Hematopoietic multipotent progenitor cell treated with erythropoietin and hydrocortisone succinate and interleukin-3 and kit ligand, for 4 days (in vitro differentiated cells): ENCODE measurements at places on chromosomes 2 and 18.

- DNase-seq = no peak
Observed at GRCh38 chr2:180240774-180241173, 233.7 kb upstream of the CWC22 start.

- peak; percentile 84 for DNase-seq
Observed at GRCh38 chr2:233063269-233063975, 3.3 kb downstream of the INPP5D start.

DNA sequence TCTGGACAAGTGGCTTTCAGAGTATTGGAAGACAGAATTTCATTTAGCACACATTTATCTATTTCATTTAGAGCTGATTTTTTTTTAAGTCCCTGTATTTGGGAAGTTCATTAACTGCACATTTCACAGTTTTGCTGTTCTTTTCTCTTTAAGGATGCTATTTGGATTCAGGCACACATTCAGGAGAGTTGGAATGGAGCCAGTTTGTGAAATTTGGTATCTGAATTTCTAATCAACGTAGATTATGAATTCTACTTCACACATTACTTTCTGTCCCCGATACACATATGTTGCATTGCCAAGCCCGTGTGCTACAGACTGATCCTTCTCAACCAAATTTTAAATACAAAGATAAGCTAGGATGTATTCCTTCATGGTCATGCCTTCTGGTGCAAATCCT is 503.9 kb downstream of the IRS1 start:
- DNase-seq = no peak

DNA sequence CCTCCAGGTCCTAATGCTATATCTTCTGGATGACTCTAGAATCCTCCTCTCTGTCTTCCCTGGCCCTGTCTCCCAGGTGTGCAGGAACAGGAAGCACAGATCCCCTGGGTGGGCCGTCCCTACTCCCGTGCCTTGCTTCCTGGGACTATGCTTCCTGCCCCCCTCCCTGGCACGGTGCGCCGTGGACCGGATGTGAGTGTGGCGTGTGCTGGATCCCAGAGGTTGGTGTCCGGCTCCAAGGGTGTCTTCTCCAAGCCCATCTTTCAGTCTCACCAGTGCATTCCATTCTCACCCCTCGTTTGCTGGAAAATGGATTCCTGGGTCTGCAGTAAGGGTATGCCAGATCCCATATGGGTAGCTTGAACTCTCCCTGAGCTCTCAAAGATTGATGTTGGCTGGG is 144.4 kb upstream of the TWIST2 start:
- DNase-seq = no peak

GRCh38 chr18:26480897-26481795 is 67.2 kb downstream of the KCTD1 start:
- DNase-seq = no peak

DNA sequence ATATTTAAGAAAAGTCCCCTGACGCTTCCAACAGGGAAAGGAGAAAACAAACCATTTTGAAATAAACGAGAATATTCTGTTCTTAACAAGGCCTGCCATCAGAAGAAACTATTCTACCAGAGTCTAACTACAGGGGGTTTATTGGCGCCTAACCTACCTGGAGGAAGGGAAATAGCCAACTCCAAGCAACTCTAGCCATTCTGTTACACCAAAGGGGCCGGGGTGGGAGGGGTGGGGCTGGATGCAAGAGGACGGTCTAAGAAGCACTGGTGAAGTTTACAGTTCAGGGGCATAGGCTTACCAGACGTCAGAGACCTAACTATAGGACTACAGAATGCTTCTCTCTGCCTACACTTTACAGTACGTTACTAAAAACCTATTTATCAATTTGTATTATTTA is 60.5 kb upstream of the GALNT5 start:
- DNase-seq = no peak

GRCh38 chr18:261398-262073 is 6.3 kb downstream of the THOC1 start:
- DNase-seq = no peak

GRCh38 chr2:16323126-16323520 is 342.5 kb downstream of the CYRIA start:
- no peak for DNase-seq

- DNase-seq = peak; percentile 33
Observed at GRCh38 chr2:119267604-119268003, 44.0 kb downstream of the STEAP3 start.

- no peak for DNase-seq
Observed at GRCh38 chr18:12628706-12629702, 28.9 kb downstream of the SPIRE1 start.

GRCh38 chr2:78778756-78779510 is 246.6 kb upstream of the REG3G start:
- DNase-seq = no peak

- no peak for DNase-seq
Observed at GRCh38 chr2:159439421-159439820, 152.9 kb upstream of the WDSUB1 start.

- DNase-seq = no peak
Observed at GRCh38 chr18:34281290-34281689, 56.6 kb upstream of the NOL4 start.

- DNase-seq = no peak
Observed at GRCh38 chr2:6864231-6864754, 1.4 kb downstream of the CMPK2 start.

GRCh38 chr18:74514860-74515495 is 18.8 kb downstream of the CNDP2 start:
- DNase-seq = no peak

DNA sequence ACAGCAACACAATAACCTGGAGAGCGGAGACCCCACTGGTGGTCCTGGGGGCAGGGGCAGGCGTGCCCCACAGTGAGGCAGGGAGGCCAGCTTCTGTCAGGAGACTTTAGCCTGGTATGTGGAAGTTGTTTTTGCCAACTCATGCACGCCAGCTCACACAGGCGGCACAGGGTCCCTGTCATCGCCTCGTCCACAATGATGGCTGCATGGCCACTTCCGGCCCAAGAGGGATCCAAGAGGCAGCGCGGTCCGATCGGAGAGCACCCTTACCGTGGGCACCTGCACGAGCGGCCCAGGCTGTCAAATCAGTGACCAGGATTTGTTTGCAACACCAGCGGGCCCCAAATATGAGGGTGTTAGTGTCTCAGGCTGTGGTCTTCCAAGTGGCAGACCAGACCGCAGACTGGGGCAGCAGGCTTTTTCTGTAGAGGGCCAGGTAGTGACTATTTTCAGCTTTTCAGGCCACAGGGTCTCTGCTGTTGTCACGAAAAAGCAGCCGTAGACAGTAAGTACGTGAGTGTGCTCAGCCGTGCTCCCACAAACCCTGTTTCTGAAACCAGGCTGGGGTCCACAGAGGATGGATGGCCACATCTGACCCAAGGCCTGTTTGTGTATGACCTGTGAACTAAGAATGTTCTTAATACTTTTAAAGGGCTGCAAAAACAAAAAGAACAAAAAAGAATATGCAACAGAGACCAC is 21.2 kb downstream of the SNED1 start:
- DNase-seq = no peak

GRCh38 chr2:111945444-111946293 is 47.3 kb downstream of the MERTK start:
- DNase-seq = no peak

DNA sequence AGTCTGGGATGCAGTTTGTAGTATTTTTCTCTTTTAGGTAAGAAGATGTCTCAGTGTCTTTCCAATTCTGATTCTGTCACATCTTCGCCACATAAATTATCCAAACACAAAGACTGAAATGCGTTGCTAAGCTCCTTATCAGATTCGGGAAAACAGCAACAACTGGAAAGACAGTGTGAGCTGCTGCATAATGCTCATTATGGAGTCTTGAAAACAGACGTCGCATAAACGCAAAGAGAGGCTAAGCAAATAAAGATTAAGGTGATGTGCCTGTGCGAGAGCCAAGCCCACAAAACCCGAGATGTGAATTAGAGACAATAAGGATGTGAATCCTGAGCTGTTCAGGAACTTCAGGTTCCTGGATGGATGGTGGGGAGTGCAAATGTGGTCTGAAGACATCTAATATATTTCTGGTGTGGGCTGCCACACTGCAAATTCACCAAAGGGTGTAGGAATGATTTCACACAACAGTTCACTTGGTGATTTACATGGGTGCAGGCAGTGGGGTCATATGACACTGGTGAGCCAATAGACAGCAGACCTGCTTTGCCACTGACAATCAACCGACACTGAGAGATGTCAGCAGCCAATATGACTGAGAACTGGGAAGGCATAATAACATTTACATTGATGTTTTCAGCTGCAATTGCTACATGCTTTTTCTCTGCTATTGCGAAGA is 195.8 kb downstream of the MTX2 start:
- DNase-seq = no peak

DNA sequence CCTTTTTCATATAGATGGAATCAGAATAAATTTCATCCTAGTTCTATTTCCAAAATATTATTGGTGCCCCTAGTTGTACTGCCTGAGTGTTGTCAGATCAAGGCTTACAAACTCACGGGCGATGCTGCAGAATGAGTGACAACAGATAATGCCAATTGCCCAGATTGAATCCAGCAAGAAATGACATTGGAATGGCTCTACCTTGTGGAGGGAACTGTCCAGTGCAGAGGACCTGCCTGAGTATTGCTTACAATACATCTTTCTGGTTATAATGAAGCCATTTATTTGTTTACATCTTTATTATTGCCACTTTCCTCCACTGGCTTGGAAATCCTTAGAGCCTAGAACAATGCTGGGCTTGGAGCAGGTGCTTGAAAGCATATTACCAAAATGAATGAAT is 7.8 kb upstream of the IL1R2 start:
- peak; percentile 18 for DNase-seq

- no peak for DNase-seq
Observed at GRCh38 chr18:12113999-12114646, 20.5 kb downstream of the ANKRD62 start.

GRCh38 chr2:67169417-67170140 is 227.6 kb upstream of the ETAA1 start:
- no peak for DNase-seq

DNA sequence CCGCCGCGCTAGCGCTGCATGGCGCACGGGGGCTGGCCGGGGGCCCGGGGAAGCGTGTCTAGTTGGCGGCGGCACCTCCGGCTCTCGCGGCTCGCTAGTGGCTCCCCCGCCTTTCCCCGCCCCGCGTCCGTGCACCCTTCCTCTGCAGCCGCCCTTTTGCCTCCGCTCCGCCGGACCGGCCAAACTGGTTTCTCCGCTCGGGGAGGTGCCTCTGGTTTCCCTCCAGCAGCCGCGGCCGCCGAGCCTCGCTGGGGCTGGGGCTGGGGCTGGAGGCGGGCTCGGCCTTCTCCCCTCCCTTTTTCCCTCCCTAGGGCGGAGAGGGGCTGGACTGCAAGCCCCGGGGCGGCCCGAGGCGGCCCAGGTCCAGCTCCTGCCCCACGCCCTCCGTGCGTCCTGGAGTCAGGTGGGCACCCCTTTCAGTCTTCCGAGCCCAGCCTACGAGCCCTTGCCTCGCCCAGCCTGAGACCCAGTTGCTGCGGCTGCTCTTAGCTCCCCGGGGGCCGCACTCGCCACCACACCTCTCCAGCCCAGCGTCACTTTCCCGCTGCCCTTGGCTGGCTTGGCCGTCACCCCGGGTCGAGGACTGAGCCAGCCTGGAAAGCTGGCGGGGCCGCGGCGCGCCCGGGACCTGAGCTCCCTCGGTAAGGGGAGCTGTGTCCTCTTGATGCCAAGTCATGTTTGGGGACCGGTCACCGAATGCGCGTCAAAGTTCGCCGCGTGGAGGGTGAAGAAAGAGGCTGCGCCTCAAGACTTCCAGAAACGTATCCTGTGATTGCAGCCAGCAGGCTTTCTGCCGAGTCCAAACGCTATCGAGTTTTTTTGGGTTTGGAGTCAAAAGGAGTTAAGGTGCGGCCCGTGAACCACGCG is at the start of gene ATP8B1:
Gene ATP8B1 (minus strand): TSS at position 213 of the 867 bp plus-strand sequence. CDS start 71,508 bp downstream, outside the sequence.
- DNase-seq = peak; percentile 52

- DNase-seq = no peak
Observed at GRCh38 chr2:128269990-128270671, 48.5 kb downstream of the HS6ST1 start.

DNA sequence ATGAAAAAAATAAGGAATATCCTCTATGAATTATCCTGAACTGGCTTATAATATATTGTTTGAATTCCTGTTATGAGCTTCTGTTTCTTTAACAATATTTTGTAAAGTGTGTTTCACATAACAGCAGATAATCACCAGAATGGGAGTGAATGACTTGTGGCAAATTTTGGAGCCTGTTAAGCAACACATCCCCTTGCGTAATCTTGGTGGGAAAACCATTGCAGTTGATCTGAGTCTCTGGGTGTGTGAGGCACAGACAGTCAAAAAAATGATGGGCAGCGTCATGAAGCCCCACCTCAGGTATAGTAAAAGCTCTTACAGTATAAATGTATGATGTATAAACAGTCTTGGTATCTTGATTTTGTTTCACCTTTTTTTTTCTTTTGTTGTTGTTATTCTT is 5.9 kb downstream of the GEN1 start:
- peak; percentile 50 for DNase-seq

DNA sequence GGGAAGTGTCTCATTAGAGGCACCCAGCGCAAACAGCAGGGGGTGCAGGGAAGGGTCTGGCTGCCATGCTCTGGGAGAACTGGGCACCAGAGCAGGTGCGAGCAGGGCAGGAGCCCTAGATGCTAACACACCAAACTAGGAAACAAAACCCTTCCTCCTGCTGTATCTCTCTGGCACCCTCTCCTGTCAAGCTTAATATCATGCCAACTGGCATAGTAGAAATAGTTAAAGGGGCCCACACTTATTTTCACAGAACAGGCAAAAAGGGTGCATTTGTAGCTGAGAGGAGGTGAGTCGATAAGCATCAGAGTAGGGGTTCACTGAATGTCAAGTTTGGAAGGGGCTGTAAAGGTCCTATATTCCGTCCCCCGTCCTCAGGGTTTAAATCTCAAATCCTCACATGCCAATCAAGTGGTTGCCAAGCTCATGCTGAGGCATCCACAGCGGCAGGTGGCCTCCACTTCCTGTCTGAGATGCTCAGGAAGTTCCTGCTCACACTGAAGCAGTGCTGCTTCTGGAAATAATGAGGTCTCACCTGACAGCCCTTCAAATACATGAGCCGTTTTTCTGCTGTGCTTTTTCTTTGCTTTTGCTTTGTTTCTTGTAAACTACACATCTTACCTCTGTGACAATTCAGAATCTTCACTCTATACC is 14.9 kb upstream of the ACKR3 start:
- DNase-seq = no peak

DNA sequence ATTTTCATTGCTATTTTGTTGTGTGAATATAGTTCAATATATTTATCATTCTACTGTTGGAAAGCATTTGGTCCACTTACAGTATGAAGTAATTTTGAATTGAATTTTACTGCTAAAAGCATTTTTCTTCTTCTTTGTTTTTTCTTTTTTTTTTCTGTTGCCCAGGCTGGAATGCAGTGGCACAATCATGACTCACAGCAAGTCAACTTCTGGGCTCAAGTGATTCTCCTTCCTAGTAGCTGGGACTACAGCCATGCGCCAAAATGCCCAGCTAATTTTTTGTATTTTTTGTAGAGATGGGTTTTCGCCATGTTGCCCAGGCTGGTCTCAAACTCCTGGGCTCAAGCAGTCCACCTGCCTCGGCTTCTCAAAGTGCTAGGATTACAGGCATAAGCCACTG is 2.4 kb upstream of the ETAA1 start:
- DNase-seq = no peak
